CMK (cell line): ENCODE measurements at places on chromosomes 2 and 18.
A peak's percentile ranks its signal among the peaks of the same experiment; 100 is the strongest.

DNA sequence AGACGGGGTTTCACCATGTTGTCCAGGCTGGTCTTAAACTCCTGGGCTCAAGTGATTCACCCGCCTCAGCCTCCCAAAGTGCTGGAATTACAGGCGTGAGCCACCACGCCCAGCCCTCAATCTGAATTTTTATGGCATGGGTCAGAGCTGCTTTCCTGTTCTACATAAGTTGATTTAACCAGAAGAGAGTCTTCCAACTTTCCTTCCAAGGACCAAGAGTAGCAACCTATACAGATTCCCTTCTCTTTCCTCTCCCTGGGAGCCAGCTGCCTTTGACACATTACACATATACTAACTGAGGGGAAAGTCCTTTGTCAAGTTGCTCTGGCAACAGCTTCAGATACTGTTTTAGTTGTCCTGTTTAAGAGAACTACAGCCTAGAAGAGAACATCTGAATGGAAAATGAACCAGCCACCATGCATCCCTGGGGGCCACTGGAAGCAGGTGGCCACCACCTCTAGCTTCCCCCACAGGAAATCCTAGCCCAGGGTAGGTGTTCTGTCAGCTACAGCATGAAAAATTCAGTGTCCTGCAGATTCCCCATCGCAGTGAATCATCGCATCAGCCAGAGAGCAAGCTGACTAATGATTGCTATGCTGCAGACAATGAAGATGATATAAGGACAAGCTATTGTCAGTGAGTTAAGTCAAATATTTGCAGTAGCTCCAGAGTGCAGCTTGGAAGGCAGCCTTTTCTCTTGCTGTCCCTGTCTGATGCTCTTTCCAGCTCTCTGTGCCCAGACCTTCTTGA, 62.9 kb downstream of the POMC start:
- no peak for DNase-seq

DNA sequence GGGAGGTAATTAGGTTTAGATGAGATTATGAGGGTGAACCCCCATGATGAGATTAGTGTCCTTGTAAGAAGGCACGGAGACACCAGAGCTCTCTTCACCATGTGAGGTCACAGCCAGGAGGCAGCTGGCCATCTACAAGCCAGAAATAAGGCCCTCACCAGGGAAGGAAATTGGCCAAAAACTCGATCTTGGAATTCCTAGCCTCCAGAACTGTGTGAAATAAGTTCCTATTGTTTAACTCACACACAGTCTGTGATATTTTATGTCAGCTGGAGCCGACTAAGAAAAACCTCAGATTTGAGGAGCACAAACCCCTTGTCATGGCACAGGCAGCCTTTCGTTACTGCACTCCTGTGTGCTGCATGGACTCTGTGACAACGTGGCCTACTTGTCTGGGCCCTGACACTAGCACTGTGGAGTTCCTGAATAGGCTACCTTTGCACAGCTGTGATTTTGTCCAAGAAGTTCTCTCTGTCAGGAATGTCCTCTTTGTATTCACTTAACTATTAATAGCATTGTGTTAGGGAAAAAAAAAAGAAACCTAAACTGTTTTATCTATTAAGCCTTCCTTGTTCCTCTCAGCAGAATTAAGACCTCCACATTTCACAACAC, 319.8 kb downstream of the TDRD15 start:
- DNase-seq: no peak

GRCh38 chr18:58167073-58167472, 123.0 kb downstream of the NEDD4L start:
- DNase-seq: no peak

DNA sequence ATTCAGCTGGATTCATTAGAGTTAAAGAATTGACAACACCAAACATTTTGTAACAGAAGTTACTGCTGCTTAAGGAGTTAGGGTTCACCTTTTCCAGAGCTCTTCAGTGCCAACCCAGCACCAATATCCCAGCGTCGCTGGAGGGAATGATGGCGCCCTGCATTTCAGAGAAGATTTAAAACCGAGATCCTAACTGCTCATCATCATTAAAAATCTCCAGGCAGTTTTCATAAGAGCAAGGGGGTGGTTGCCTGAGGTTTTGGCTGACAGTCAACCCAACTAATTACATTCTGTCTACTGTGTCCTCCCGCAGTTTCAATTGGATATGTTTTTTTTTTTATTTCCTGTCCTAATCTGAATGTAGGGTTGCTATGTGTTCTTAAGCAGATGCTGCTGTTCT, 509.6 kb upstream of the TCF4 start:
- no peak for DNase-seq

DNA sequence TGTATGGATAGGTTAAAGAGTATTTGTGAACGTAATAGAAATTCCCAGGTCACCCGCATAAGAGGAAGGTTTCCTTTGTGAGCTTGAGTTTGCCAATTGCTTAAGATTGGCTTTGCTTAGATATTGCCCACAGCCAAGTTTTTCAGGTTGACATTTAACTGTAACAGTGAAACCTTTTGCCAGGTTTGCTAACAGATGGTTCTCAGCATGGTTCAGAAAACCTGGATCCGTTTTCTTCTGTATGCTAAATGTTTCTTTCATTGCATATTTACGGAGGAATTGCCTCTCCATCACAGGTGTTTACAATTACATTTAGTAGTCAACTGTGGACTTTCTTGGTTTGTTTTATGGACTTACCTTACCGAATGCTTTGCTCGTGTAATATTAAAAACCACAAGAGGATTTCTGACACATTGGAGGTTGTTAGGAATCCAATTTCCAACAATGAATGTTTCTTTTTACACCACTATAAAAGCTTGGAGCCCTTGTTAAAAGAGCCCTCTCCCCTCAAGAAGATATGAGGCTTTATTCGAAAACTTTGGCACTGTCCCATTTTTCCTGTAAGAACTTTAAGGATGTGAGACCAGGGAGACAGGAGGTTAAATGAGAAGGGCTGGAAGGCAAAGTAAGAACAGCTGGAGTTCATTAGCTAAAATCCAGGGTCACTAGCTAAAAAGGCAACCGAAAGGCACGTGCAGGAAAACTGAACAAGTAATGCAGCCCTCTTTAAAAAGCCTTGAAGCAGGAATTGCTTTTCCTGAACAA, 7.8 kb downstream of the CDK15 start:
- DNase-seq: no peak

DNA sequence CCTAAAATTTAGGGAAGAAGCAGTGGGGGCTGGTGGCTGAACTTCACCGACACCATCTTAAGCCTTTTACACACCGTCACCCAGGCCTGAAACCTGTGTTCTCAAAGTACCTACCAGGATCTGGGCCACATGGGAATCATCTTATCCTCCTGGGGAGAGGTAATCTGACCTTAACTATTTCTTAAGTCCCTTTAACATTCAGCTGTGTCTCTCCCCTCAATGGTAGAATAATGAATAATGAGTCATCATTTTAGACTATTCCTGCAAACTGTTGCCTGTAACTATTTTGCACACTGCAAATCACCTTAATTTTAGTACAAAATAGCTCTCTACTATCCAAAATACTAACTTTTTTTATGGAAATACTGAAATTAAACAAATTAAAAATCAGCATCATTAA, 149.4 kb upstream of the KLF7 start:
- no peak for DNase-seq

DNA sequence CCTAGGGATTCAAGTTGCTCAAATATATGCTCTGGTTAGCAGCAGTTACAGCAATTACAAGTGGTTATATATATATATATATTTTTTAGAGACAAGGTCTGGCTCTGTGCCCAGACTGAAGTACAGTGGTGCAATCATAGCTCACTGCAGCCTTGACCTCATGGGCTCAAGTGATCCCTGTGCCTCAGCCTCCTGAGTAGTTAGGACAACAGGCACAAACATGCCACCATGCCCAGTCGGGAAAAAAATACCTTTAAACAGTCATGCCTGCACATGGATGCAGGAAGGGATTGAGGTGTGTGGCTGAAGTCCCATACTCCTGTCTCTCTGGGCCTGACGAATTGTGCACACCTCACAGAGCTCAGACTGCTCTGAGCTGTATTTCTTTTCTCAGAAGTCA, 19.6 kb upstream of the DNAH7 start:
- DNase-seq: no peak

- DNase-seq: no peak
Observed at GRCh38 chr2:235793163-235793752, 299.4 kb downstream of the AGAP1 start.

- DNase-seq: no peak
Observed at GRCh38 chr2:74286725-74287124, 56.5 kb downstream of the SLC4A5 start.

DNA sequence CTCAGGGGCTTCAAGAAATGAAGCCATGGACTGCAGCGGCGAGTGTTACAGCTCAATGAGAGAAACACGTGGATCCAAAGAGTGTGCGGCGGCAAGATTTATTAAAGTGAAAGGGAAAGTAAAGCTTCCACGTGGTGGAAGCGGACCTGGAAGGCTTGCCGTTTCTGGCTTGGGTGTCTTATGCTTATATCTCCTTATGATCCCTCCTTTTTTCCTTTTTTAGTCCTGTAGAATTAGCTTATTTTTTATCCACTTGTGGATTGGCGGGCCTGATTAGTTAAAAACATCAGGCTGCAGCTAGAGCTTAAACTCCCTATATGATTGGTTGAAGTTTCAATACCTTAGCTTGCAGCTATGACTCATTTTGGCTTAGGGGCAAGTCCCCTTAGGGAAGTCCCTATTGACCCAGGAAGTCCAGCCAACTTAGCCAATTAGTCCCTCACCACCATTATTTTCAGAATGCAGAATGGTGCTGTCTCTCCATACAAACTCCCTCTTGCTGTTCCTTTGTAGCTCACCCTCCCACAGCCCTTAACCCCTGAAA, 11.6 kb upstream of the HNMT start:
- no peak for DNase-seq

DNA sequence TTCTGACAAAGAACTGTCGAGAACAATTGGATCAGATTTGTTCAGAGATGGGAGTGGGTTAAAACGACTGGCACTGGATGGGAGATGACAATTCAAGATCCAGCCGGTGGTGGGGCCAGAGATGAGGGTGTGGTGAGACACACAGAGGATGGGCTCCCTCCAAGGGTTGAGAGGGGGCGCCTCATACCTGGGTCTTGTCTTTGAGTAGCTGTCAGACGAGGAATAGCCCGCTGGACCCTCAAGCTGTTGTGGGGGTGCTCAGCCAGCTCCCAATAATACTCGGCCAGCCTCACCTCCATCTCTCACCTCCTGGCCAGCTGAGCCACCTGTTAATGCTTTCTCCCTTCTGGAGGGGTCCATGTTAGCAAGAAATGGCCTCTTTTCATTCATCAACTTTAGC, 14.0 kb downstream of the INPP5D start:
- DNase-seq: no peak

GRCh38 chr2:26606847-26607190, 34.3 kb downstream of the CIB4 start:
- DNase-seq: no peak

GRCh38 chr2:54438271-54438670, 17.9 kb upstream of the SPTBN1 start:
- no peak for DNase-seq

- DNase-seq: no peak
Observed at GRCh38 chr2:133369901-133370658, 198.2 kb downstream of the NCKAP5 start.

GRCh38 chr2:68234405-68234804, 17.9 kb downstream of the PPP3R1 start:
- no peak for DNase-seq

DNA sequence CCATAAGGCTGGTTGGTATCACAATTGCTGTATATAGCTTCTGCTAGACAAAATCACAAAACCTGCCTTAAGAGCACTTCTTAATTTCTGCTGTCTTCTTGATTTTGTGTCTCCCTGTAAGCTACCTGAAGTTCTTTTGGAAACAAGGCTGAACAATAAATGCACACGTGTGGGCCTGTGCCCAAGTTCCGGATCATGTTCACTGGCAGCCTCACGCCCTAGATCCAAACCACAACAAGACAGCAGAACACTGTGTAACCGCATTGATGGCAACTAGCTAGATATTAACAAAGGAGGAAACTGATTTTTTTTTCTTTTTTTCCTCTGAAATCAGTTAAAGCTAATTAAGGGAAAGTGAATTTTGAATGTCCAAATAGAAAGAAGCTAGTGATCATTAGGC, 81.5 kb upstream of the LYPD6B start:
- DNase-seq: no peak

DNA sequence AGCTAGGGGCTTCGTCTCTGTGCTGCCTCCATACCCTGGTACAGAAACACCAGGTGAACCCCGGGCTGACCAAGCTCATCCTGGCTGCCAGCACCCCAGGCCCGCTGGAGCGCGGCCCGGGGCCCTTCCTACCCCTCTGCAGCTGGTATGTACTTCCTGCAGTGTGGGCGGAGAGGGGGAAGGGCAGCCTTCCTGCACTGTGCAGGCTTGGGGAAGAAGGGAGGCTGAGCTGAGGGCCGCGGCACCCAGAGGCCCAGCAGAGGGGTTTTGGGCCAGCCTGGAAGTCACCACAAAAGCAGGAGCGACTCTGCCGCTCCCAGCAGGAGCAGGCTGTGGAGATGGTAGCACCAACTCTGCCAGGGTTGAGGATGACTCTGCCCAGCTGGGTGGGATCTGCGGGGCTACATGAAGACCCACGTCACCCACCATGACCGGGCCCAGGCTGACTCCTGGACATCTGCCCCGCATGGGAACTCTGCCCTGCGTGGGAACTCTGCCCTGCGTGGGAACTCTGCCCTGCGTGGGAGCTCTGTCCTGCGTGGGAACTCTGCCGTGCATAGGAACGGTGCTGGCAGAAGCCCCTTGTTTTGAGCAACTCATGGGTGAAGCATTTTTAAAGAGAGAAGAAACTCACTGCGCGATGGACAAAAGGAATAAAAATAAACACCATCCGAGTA, 273.3 kb downstream of the NDUFA10 start:
- peak; percentile 70 for DNase-seq

GRCh38 chr2:241358470-241358869, 2.4 kb downstream of the FARP2 start:
- DNase-seq: no peak

DNA sequence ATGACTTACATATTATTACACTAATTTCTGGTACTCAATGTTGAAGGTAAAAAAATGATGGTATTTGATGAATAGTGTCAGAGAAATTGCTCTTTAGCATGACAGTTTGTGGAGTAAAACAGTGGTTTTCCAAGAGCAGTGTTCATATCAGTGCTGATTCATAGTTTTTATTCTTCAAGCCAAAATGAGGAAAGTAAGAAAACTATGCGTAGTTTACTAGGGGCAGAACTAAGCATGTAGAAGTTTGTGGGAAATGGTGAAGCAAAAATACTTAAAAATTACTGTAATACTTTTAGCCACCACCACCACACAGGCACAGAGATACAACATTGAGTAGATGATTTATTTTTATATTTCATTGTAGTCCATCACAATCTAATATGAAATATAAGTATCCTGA, 137.3 kb downstream of the ZNF804A start:
- DNase-seq: no peak

DNA sequence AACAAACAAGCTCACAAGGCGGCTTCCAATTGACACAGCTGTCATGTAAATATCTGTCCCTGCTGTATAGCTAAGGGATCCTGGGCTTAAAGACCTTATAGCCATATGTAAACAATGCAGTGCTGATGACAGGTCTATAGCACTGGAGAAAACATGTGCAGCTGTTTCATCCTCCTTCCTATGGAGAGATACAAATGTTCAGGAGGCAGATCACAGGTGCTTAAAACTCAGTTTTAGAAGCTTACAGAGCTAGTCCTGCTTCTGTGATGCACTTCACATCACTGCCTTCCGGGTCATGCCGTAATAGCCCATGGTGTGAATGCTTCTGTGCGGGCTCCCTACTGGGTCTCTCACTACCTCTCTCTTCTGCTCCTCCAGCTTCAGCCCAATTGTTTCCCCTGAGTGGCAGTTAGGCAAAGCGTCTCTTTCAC, 262.4 kb upstream of the CHST9 start:
- DNase-seq: no peak
